Fibroblast of skin of right quadriceps (primary cell): ENCODE measurements at places on chromosomes 7 and 10.

- no peak for DNase-seq
Measured at GRCh38 chr7:91302794-91303193, 38.6 kb downstream of the FZD1 start.

GRCh38 chr10:46527241-46527811 is 29.1 kb downstream of the GPRIN2 start:
- DNase-seq = no peak

GRCh38 chr7:38222481-38223096 is 44.5 kb downstream of the STARD3NL start:
- peak; percentile 57 for DNase-seq

DNA sequence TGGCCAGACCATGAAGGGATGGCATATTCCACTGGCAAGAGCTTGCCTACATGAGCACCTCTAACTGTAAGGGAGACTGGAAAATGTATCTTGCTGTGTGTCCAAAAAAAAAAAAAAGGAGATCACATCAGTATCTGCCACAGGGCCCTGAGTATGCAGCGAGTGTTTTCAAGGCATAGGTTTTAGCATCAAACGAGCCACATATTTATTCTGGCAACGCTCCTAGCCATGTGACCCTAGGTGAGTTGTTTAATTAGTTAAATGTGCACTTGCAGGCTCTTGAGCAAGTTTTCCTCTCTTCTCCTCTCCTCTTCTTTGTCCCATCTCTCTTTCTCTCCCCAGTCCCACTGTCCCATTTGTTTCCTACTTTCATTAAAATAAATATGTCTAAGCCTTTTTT is 428.7 kb upstream of the AKR1E2 start:
- no peak for DNase-seq

DNA sequence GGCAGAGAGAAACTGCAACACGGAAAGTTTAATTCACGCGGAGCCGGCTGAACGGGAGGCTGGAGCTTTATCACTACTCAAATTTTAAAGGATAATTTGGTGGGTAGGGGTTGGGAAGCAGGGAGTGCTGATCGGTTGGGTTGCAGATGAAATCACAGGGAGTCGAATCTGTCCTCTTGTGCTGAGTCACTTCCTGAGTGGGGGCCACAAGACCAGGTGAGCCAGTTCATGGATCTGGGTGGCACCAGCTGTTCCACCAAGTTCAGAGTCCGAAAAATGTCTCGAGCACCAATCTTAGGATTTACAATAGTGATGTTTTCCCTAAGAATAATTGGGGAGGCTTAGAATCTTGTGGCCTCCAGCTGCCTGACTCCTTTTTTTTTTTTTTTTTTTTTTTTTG is 3.6 kb upstream of the PRAP1 start:
- no peak for DNase-seq
